ENCODE measurements at places on chromosomes 16 and 17.

GRCh38 chr17:47949946-47950345 is 7.7 kb downstream of the PRR15L start:
- no peak for DNase-seq

DNA sequence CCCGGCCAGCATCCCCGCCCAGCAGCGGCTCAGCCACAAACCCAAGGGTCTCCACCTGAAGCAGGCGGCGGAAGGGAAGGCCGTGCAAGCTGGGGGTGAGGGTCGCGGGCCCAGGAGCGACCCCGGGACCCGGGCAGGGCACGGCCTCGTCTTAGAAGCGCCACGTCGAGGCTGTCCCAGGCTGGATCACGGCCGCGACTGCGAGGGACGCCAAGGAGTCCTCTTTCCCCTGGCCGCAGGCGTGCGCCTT is 538 bp upstream of the CCNF start:
- no peak for DNase-seq

DNA sequence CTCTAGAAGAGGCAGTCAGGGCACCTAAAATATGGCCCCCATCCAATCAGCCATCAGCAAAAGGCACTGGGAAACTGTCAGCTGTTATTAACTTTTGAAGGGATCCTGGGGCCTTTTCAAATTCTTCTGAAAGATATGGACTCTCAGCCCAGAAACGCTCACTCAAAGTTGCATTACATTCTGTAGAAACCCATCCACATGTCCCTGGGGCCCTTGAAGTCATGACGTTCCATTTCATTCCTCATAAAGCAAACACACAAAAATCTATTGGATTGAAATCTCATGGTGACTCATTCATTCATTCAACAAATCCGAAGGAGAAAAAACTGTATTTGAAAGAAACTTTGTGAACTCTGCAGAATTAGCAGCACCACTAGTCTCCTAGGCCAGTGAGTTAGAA is 215.3 kb downstream of the C16orf95 start:
- DNase-seq = no peak

GRCh38 chr17:75289832-75290337 is 652 bp upstream of the SLC25A19 start:
- no peak for DNase-seq

GRCh38 chr16:67277999-67278772 is 1.1 kb upstream of the PLEKHG4 start:
- DNase-seq = no peak

GRCh38 chr17:45857977-45858708 is 13.5 kb downstream of the SPPL2C start:
- no peak for DNase-seq

DNA sequence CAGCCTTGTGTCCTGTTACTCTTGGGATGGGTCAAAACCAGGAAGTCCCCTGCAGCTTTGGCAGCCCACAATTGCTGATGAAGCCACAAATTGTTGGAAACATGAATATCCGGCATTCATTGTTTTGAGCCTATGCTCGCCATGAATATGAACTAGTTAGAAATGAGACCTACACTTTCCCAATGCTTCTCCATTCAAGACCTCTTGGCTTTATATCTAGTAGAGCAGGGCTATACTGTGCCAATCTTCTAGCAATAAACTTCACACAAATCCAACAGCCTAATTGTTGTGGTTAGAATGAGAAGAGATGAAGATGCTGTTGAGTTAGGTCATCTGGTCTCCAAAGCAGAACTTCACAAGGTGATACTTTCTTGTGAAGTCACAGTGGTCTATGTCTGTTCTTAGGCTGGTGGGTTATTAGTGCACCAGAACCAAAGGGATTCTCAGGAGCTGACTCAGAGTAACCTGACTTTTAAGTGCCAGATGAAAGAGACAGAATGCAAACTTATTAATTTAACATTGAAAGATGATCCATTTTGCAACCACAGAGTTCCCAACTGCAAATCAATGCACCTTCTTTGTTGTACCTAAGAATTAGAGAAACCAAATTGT is 13.7 kb upstream of the KRT23 start:
- no peak for DNase-seq

- DNase-seq = no peak
Observed at GRCh38 chr17:48751172-48751571, 22.6 kb upstream of the HOXB13 start.

Measured in coronary artery (tissue), 2 donors.